Effector CD8-positive, alpha-beta T cell (primary cell): ENCODE measurements at places on chromosomes 3 and 15.

DNA sequence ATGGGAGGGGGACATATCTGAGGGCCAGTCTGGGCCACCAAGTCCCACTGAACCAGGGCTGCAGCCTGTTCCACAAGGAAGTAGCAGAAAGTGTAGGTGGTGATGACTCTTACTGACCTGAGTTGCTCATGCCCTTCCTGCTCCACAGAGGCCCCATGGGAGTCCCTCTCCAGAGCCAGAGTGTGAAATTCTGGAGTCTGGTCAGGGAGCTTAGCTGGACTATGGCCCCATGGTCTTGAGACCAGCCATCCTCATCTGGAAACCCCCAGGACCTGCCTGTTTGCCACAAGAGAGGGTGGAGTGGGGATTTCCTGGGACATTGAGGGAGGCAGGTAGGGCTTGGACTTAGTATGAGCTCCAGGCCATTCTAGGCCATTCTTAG, 3.0 kb downstream of the SPINT1 start:
- no peak for DNase-seq

GRCh38 chr15:63411866-63412265, 30.2 kb upstream of the CA12 start:
- DNase-seq: no peak

- DNase-seq: no peak
These were observed 622 bp upstream of the ZNF589 start for GRCh38 chr3:48240000-48240963.

GRCh38 chr3:195701042-195701915, 19.5 kb upstream of the MUC20 start:
- DNase-seq: no peak

GRCh38 chr15:25236861-25237155, 202.0 kb downstream of the UBE3A start:
- no peak for DNase-seq

GRCh38 chr3:11739706-11740105, 96.0 kb upstream of the VGLL4 start:
- no peak for DNase-seq

DNA sequence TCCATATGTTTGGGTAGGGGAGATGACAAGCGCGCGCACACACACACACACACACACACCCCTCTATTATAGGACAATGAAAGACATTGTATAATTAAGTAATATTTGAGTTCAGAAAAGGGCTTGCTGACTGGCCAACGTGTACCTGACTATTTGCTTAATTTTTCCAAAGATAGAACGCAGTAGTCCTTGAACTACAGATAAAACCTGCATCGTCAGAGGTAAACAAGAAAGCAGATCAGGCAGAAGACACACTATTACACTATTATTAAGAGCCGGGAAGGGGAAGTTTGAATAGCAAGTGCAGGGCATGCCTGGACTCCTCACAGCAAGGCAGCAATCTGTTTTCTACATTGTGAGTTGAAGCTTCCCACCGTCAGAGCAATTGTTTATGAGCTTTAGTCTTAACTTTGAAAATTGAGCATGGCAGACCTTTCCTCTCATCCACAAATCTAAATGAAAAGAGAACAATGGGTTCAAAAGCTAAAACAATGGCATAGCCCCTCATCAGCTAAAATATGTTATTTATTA, 427.7 kb downstream of the GABRG3 start:
- DNase-seq: no peak

- no peak for DNase-seq
These were observed 24.9 kb downstream of the TTC14 start for GRCh38 chr3:180626844-180627243.

DNA sequence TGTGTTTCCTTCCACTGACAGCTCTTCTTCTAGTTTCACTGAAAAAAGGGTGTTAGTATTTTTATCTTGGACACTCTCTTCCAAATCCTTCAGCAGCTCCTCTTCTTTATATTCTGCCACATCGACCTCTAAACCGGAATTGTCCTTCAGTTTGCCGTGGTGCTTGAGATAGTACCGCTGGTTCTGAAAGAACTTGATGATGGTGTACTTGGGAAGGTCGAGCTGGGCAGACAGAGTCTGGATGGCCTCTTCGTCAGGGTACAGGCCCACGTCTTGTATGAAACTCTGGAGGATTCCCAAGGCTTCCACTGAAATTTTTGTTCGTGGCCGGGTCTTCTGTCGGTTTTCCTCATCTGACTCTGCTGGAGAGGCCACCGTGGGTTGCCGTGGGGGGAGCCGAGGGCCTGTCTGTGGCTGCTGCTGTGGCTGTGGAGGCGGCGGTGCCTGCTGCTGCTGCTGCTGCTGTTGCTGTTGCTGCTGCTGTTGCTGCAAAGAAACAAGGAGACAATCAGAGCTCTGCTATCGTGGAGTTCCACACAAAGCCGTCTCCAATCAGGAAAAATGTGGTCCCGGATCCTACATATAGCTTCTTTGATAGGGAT, 75.8 kb downstream of the SATB1 start:
- DNase-seq: no peak

- no peak for DNase-seq
These were observed 209.9 kb upstream of the SLC2A2 start for GRCh38 chr3:171236265-171237008.

- DNase-seq: no peak
These were observed 40.1 kb upstream of the RASGRF1 start for GRCh38 chr15:79130535-79131130.

DNA sequence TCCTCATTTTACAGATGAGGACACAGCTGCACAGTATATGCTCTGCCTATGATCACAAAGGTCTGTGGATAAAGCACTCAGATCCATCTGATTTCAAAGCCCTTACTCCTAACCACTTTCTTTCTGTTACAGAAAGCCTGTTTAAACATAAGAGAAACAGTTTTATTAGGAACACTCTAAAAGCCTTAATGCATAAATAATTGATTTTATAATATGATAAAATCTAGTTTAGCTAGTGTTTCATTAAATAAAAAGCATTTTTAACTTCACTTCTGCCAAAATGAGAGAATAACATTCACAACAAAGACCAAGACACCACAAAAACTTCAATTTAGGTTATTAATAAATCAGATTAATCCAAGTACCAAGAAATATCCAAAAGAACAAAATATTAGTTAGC, 21.4 kb downstream of the SNX4 start:
- no peak for DNase-seq

GRCh38 chr3:140376136-140376889, 301.6 kb upstream of the TRIM42 start:
- DNase-seq: no peak

GRCh38 chr15:48766196-48766595, 44.7 kb downstream of the CEP152 start:
- DNase-seq: no peak

DNA sequence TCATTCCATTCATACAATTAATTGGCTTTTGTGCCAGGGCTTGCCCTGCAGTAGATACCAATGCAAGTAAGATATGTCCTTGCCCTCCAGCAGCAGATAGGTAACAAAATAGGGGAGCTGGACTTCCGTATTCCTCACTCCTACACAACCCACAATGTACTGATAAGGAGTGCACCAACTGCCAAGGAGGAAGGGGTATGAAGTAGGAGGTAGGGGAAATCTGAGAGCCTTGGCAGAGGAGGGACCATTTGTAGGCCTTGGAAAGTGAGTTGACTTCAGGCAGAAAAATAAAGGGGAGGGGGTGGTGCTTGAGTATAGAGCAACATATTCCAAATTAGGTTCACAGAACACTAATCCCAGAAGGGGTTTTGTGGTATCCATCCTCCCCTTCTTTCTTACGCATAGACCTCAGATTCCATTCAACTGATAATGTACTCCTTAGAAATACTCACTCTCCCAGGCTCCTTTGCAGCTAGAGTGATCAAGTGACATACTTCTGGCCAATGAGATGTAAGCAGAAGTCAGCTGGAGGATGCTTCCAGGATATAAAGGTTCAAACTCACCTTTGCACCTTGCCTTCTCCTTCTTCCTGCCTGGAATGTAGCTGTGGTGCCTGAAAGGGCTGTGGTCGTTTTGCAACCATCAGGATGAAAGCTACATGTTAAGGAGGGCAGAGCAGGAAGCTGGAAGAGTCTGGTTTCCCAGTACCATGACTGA, 127.1 kb upstream of the SMAD3 start:
- DNase-seq: no peak

- no peak for DNase-seq
These were observed 117.0 kb upstream of the CCDC54 start for GRCh38 chr3:107260207-107260606.

DNA sequence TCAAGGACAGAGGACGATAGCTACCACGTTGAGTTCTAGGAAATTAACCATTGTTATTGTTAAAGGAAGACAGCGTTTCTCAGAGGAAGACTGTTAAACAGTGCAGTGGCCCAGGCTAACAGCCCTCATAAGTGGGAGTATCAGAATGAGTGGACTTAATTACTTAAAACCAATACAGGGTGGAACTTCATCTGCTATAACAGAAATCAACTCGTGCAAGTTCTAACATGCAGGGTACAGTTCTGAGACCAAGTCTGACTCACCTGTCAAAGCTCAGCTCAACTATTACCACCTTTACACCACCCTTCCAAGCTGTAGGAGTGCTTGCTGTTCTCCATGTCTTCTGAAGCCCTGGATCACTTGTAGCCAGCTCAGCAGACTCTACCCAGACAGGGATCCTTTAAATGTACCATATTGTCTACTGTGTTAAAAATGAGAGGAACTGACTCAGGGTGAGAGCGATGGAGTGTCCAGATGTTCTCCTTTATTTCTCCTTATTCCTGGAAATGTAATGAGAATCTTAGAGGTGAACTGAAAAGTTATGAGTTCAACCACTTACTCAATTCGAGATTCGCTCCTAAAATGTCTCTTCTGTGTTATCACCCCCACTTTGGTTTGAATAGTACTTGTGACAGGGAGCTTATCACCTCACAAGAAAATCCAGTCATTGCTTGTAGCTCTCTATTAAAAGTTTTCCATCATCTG, 26.5 kb downstream of the CD86 start:
- no peak for DNase-seq

- DNase-seq: no peak
These were observed 38.8 kb downstream of the BHLHE40 start for GRCh38 chr3:5017925-5018531.

DNA sequence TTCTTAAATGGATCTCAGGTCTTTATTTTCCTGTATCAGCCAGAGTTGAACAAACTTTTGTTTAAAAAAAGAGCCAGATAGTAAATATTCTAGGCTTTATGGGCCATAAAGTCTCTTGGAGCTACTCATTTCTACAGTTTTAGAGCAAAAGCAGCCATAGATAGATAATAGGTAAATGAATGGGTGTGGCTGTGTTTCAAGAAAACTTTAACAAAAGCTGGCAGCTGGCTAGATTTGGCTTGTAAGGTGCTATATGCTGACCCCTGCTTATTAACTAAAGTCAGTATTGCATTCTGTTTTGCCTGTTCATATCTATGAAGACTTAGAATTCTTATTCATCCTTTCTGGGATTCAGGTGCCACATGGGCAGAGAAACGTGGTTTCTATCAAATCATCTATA, 29.0 kb downstream of the MFN1 start:
- DNase-seq: no peak

GRCh38 chr3:70980646-70981170, 602.8 kb downstream of the FOXP1 start:
- no peak for DNase-seq

DNA sequence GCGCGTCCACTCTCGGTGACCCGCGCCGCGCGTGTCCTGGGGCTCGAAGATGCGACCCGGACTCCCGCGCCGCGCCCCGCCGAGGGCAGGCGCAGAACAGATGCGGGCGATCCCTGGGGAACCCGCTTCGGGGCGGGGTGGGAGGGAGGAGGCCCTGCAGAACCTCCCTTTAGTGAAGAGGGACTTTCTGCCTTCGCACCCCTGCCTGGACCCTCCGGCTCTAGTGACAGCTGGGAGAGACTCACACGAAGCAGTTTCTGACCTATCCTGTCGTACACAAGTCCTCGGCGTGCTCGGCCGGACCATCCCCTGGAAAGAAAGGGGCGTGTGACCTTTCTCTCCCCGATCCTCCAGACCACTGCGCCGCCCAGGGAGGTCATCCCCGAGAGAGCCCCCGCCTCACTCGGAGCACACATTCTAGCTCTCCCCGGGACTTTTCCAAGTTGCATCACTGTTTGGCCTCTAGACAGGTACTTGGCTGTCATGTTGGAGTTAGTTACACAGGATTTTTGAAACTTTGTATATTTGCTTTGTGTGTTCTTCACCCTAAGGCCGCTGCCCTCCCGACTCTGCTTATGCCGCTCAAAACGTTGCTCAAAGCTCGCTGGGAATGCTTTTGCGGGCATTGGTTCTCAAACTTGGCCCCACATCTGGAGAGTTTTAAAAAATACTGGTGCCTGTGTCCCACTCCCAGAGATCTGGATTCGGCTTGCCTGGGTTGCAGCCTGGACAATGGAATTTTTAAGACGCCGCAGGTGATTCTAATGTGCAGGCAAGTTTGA, 582 bp downstream of the CGNL1 start:
- no peak for DNase-seq

GRCh38 chr15:82040390-82040789, 5.4 kb downstream of the MEX3B start:
- DNase-seq: no peak

DNA sequence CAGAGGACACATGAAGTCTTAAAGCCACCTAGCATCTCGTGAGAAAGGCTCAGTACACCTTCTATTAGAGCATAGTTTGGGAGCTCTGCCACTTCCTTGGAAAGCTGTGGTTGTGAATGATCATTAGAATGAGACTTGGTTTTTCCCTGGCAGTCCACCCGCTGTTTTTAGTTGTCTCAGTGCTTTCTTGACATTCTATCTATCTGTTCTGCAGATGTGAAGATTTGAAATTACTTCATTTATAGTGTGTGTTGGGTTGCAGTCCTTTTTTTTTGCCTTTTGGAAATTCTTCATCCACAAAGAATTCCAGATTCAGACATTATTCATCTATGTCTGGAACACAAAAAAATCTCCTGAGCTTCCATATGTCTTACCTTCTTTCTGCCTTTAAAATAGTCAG, 23.7 kb downstream of the PPP2R3A start:
- no peak for DNase-seq

DNA sequence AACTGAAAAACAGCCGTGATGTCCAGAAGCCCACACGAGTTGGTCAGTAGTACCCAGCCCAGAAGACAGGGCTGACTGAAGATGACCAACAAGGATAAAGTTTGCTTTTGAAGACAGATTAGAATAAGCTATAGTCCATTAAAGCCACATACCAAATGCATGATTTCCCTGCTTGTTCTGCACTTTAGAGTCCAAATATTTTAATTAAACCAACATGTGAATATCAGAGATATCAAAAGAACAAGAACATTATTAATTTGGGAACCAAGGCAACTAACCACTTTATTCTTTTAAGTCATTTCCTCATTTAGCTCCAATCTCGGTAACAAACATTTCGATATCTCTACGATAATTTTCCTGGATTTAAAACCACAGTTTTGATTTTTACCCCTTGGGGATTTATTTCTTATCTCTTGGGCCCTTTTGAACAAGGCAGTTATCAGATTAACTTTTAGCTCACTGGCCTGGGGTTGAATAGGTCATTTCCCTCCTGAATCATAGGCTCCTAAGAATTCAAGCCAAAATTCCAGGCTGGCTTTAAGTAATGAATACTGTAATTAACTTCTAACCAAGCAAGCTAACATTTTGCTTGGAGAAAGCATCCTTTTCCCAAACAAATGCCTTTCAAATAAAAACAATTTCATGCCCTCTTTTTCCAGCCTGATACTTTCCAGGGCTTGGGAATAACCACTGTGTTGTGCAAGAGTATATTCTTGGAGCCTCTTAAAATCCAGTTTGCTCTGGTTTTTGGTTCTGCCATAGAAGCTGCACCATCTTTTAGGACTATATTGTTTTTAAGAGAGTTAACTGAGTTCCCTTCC, 102.9 kb upstream of the NR2E3 start:
- DNase-seq: no peak

GRCh38 chr3:126571078-126571477, 12.3 kb upstream of the C3orf22 start:
- DNase-seq: no peak
